ENCODE measurements at places on chromosomes 2 and 18.

DNA sequence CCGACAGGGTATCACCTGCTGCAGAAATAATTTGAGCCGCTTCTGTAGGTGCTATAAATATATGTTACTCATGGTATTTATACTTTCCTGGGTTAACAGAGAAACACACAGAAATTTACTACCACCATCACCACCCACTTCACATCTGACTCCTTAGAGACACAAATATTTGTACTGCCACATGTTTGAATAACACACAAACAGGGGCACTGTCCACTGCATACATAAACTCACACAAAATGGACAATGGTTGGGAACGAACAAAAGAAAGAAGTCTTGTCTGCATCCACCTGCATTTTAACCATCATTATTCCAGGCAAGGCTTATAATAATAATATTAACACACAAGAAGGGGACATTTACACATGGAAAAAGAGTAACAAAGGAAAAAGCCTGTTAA lies 24.0 kb downstream of the IMMT start:
- DNase-seq = no peak

DNA sequence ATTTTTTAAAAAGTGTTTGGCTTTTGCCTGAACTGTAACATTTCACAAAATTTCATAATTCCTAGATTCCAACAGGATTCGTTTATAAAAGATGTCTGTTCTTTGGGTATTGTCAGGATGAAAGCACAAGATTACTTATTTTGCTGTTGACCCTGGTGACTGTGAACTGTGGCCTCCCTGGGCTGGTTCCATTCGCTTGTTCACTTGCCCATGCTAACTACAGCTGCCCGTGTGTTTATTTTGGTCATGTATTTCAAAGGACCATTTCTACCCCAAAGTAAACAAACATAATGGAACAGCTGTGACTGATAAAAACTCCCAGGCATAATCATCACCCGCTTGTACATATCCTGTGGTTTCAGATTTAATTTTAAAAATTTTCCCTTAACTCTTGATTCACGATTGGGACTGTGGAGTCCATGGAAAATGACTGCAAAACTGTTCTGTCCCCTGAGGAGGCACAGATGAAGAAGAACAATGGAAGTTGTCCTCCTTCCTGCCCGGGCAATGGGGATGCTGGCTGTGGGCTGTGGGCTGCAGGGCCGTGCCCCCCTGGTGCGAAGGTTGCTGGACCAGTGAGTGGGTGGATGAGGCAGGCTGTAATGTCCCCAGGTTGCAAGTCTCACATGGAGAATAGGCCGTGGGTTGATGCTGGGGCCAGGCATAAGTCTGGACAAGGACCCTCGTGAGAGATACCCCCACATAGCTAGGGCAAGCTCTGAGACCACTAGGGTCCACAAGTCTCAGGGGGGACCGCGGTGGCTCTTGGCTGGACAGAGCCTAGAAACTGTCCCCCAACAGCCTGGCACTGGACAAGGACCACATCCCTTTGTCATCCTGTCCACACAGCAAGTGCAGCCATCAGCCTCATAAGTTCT lies 28.9 kb upstream of the HDAC4 start:
- DNase-seq = no peak

DNA sequence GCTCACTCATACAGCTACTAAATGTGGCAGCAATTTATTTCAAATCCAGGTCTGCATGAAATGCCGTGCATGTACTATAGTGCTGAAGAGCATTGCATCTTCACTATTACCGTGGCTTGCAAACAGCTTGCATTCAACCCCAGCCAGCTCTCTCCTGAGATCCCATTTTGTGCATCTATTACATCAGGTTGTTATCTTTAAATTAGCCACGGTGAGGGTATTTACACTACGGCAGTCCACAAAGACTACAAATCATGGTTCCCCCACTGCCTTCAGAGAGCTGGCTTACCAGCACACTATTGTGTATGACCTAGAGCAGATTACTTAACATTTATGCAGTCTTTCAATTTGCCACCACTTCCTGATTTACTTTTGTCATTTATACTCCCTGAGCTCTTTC lies 621.3 kb upstream of the LRATD1 start:
- DNase-seq = no peak

DNA sequence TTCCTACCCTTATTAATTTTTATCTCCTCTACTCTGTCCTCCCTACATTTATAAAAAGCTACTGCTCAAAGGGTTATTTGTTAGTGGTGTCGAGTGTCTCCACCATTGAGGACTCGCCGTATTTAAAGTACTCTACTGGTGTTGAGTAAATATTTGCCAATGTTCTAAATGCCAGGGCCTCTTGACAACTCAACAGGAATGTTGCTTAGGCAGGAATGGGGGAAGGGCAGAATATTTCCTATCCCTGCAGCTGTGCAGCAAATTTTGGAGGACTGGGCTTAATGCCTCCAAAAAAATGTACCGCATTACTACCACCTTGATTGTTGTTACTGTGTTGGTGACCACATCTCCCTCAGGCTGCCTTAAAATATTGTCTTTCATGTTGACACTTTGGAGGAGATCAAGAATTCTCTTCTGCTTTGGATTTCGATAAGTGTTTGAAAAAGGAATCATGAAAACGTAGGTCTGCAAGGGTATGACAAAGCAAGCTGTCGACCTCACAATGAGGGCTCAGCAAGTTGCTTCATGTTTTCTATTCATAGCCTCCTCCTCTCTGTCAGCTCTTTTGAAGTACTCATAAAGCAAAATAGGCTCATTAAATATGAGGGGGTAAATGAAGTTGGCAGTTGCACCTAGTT lies 84.3 kb downstream of the EFEMP1 start:
- peak; percentile 22 for DNase-seq

DNA sequence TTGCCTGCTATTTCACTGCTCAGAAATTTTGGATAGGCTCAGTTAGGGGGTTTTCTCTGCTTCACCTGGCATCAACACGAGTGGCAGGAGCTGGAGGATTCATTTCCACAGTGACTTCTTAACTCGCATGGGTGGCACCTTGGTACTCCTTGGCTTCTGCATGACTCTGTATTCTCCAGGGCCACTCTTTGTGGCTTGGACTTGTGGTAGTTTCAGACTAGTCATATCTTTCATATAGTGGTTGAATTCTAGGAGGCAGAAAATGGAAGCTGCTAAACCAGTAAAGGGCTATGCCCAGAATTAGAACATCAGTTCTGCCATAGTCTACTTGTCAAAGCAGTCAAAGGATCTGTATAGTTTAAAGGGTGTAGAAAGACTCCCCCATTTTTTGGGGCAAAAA lies 6.8 kb downstream of the MAIP1 start:
- no peak for DNase-seq

GRCh38 chr2:136000502-136000901 lies 15.1 kb upstream of the DARS1 start:
- no peak for DNase-seq

GRCh38 chr18:79334496-79335233 lies 61.1 kb upstream of the NFATC1 start:
- DNase-seq = no peak

- no peak for DNase-seq
These were observed 123.3 kb upstream of the CDC42EP3 start for GRCh38 chr2:37794717-37795116.

DNA sequence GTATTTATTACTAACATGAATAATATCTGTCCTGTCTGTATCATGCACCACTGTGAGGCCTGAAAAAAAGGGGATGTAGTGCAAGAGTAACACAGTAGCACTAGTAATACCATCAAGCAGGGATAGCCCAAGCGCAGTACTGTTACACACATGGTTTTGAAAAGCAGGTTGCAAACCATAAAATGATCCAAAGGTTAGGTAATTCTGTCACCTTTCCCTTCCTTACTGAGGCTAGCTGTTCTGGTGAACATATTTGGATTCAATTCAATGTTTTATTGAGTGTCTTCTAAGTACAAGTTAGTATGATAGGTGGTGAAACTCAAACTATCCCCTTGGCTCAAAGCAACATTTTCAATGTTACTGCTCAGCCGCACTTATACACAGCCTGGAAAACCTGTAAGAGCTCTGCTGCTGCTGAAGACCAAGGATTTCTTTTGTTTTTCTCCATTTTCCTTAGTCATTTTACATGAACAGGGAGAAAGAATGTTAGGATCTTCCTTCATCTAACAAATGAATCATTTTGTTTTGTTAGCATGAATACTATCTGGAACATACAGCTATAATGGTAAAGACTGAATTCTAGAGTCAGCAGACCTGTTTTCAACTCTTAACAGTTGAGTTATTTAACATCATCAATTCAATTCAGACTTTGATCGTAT lies 102.5 kb upstream of the ITPRID2 start:
- peak; percentile 28 for DNase-seq

- peak; percentile 65 for DNase-seq
These were observed 278.5 kb downstream of the AFF3 start for GRCh38 chr2:99863903-99864270.

GRCh38 chr2:170396799-170397459 lies 219.0 kb downstream of the MYO3B start:
- DNase-seq = peak; percentile 5

- no peak for DNase-seq
These were observed 5.0 kb downstream of the SIX3 start for GRCh38 chr2:44946372-44947027.

GRCh38 chr18:48422947-48423378 lies 13.8 kb upstream of the ZBTB7C start:
- DNase-seq = no peak

- DNase-seq = no peak
These were observed 206.3 kb downstream of the AFF3 start for GRCh38 chr2:99936065-99936464.

GRCh38 chr2:112718863-112719370 lies 1.9 kb upstream of the NT5DC4 start:
- DNase-seq = no peak

DNA sequence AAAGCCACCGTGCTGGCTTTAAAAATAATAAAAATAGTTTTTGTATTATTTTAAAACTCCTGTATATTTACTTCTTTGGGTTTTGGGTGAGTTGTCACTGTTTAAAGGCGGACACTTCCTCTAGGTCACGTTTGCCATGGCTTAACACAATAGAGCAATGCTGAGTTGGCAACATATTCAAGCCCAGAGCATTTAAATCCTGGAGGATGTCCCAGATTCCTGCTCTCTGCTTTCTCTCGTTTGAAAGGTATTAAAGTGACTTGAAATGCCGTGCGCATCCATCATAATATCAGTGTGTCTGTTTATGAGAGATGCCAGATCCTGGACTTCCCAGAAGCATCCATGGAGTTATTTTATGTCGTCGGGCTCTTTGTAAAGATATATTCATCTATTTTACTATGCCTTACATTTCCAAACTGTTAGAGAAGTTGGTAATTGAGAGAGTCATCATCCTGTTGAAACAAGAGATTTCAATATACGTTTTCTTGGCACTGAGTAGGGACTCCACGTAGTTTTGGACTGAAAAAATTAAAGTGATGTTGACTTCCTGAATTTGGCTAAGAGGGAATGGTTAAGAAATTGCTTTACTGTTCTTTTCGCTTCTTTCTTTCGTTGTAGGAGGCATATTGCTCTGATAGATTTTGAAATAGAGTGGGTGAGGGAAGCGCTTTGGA lies 150.6 kb downstream of the ZNF236 start:
- no peak for DNase-seq

- DNase-seq = no peak
These were observed 155.4 kb upstream of the ZEB2 start for GRCh38 chr2:144675331-144675730.

- DNase-seq = no peak
These were observed 4.8 kb downstream of the LIPT1 start for GRCh38 chr2:99159594-99159993.

DNA sequence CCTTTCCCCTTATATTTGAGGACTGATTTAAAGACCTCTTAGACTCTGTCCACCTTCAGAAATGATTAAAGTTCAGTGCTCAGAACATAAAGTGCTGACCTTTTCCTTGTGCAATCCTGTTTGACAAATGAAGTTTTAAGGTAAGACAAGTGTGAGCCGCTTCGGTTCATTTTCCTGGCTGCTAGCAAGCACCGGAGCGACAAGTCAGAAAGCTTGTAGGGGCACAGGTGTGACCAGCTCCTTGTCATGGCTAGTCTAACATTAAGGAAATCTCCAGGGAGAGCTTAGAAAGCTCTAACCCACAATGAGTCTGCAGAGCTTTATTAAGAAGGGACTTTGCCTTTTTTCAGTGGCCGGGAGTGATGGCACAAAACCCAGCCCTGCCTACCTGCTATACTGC lies 2.3 kb upstream of the NCKAP5 start:
- DNase-seq = no peak

- DNase-seq = peak; percentile 18
These were observed 470.1 kb downstream of the DLGAP1 start for GRCh38 chr18:3985020-3985419.

DNA sequence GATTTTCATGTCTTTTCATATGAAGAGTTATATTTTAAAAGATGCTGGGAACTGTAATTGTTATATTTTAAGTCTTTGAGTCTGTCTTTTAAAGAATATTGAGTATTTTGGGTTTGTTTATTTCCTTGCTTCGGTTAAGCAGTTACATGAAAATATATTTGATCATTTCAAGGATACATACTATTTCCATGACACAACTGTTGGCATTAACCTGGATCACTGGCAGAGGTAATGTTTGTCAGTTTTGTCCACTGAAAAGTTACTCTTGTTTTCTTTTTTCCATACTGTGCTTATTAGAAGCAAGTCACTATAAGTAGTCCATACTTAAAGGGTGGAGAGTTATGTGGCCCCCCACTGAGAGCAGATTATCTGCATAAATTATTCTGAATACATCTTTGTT lies 1142.0 kb upstream of the TMEFF2 start:
- DNase-seq = no peak

DNA sequence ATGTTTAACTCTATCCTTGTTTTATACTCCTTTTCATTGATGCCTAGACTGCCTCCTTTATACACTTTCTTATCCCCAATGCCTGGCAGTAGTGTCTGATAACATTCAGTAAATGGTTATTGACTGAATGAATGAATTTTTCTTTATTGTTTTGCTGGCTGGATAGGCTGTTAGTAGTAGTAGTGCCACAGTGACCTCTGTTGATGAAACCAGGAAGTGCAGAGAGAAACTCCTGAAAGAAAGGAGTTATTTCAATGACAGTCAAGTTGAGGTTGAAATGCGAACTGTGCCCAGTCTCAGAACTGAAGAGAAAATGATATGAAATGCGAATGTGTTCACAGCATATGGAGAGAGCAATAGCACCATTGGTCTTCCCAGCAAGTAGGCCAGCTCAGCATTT lies 26.8 kb upstream of the SLC9A2 start:
- DNase-seq = peak; percentile 13

GRCh38 chr2:238239543-238239862 lies 335 bp downstream of the HES6 start:
- DNase-seq = no peak

DNA sequence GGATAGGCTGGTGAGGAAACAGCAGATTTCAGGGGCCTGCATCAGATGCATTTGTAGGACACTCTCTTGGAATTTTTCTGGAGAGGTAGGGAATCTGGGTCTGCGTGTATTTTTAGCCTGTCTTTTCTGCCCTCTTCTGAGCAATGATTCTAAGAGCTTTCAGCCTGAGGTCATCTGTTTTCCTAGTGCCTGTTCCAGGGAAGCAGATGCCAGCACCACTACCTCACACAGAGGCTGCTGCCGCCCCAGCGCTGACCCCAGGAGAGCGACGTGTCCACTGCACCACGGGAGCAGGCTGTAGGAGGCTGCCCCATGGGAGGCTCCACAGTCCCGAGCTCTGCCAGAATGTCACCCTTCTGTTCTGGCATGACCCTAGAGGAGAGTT lies 316.5 kb downstream of the CYP26B1 start:
- peak; percentile 96 for DNase-seq
